ENCODE measurements at places on chromosomes 3 and 15.
A peak's percentile ranks its signal among the peaks of the same experiment; 100 is the strongest.

DNA sequence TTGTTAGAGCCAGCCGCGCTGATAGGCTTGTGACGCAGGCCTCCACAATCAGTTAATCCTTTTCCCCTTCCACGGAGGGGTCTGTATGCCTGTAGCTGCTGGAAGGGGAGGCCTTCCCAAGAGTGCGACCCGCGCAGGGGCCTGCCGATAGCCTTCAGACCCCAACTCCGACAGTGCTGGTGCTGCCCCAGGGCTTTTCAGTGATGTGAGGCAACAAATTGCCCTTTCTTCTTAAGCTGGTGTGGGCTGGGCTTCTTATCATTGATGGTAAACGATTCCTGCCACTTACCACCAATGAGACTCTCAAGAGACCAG is 143.4 kb downstream of the CHSY1 start:
- DNase-seq: no peak

DNA sequence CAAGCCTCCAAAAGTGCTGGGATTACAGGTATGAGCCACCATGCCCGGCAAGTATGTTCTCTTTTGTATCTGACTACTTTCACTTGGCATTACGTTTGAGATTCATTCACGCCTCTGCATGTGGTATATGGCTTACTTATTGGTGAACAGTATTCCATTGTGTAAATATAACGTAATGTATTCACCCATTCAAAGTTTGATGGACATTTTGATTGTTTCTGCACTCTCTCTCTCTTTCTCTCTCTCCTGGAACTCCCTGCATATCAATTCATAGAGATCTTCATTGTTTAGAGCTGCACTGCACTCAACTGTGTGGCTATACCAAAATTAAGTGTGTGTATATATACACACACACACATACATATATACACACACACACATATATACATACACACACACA is 30.4 kb downstream of the SPPL2A start:
- no peak for DNase-seq

DNA sequence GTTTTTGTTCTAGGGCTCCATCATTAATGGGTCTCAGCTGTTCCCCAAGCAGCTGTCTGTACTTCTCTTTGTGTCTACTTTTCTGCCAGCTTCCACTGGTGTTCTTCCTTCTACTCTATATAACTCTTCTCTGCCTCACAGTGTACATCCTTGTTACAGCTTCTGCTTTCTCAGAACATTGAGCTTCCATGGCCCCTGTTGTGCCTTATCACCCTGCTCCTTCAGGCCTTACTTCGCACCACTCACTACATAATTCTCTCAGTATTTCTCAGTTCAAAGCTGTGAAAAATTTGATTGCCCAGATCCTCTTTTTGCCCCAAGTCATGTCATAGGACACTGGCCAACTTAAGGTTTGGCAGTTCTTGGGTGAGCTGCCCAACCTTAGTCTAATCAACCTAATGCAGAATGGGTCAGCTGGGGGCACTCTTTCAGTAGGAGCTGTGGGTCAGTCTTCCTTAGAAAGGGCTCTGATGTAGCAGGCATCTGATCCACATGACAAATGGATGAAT is 28.9 kb downstream of the CSTA start:
- no peak for DNase-seq

- peak; percentile 15 for DNase-seq
Measured at GRCh38 chr15:84570164-84570735, 30.6 kb upstream of the ZSCAN2 start.

DNA sequence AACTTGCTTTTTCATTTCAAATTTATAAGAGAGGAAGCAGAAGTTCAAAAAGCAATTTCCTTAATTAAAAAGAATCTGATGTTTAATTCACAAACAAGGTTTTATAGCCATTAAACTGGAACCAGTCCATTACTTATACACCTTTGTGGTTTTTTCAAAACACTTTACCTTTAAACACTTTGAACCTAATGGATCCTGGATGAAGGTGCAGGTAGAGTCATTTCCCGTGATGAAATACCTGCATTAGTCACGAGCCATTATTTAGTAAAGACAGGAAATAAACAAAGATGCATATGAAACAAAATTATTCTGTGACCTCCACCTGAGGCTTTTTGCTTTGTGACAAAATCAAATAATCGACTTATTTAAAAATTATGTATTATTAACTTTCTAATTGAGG is 341.7 kb upstream of the UBE2E2 start:
- no peak for DNase-seq

- peak; percentile 31 for DNase-seq
Measured at GRCh38 chr15:100842756-100843730, 36.6 kb upstream of the ALDH1A3 start.

- DNase-seq: no peak
Measured at GRCh38 chr3:158269942-158270341, 160.1 kb downstream of the RSRC1 start.

GRCh38 chr15:64619880-64620839 is 155.2 kb downstream of the RBPMS2 start:
- DNase-seq: no peak

- no peak for DNase-seq
Measured at GRCh38 chr15:31469786-31470525, 143.3 kb downstream of the KLF13 start.

DNA sequence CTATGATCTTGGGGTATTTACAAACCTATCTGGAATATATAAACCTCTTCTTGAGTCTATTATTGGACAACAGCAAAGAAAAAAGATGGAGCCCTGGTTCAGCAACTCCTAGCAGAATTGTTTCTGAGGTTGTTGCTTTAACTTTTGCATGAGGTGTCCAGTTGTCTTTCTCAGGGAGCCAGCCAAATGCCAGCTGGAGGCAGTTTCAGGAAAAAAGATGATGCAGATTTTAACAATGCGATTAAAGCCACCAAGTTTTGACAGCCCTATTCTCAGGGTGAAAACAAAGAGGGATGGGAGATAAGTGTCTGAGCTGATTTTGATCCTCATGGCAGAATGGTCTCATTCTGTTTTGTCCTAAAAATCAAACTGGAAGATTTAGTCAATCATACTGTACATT is 181.6 kb upstream of the RASGRP1 start:
- DNase-seq: no peak

- DNase-seq: no peak
Measured at GRCh38 chr15:94761574-94761973, 530.2 kb downstream of the MCTP2 start.

GRCh38 chr3:63494646-63495045 is 157.8 kb upstream of the SNTN start:
- no peak for DNase-seq

DNA sequence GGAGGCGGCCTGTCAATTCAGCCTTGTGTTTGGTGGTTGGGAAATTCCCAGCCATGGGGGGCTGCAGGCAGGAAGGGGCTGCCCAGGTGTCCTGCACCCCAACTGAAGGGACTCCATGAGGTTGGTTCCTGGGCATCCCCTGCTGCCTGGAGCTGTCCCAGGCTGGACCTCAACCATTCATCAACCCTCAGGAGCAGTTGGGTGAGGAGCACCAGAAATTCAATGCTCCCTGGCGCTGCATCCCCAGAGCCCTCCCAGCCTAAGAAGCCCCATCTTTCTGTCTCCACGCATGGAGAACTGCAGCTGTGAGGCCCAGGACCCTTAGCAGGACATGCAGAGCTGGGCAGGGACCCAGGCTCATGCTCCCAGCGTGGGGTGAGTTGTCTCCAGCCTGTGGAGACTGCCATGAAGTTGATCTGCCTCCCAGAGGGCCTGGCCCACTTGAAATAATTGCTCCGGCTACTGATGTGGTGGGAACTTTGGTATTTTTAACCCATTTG is 8.0 kb upstream of the SEMA3B start:
- no peak for DNase-seq

DNA sequence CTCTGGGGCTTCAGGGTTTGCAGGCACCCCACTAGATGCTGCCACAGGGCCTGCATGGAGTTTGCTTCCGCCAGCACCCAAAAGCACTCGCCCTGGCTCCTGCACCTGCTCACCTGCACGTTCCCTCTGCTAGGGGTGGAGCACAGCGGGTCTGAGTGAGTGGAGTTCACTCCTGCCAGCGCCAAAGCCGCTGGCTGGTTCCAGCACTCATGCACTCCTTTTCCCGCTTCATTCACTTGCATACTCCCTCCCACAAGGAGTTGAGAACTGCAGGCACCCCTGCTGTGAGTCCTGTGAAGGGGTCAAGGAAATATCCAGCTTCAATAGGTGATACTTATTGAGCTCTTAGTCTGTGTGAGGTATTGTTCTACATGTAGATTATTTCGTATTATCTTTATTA is 537.5 kb downstream of the NR2F2 start:
- DNase-seq: no peak

- no peak for DNase-seq
Measured at GRCh38 chr3:88462230-88462629, 312.5 kb downstream of the C3orf38 start.

GRCh38 chr15:52717481-52717880 is 38.3 kb upstream of the ATOSA start:
- DNase-seq: no peak

DNA sequence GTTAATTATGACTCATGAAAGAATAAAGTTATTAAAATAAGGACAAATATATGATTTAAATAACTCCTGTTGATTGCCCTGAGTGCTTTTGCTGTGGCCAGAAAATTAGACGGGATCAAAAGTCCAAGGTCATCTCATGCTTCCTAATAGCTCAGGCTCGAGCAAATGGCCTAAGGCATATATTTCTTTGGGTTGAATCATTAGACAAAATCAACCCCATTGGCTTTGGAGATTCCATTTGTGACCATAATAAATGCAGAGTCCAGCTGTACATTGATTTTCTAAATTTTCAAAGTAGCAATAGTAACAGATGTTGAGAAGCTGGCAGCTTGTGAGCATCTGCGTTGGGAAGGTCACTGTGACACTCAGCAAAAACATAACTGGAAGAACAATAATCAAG is 464.5 kb upstream of the TGFBR2 start:
- no peak for DNase-seq

- DNase-seq: no peak
Measured at GRCh38 chr15:75620058-75620820, 5.3 kb downstream of the SNUPN start.

DNA sequence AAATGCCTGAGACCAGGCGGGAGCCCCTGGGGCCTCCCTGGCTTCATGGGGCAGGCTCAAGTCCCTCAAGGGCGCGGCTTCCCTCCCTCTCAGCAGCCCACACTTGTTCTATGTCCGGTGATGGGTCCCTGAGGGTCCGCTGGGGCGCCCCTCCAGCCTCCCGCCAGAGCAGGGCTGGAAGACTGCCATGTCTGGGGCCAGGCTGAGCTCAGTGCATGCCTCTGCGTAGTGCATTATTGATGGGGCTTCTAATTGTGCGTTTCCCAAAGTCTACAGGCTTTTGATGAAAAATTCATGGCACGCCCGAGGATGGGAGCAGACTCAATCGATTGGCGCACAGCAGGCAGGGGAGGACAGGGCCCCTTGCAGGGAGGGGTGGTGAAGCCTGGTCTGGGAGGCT is 51.3 kb downstream of the CYP11A1 start:
- no peak for DNase-seq

GRCh38 chr3:153783741-153784480 is 337.3 kb upstream of the ARHGEF26 start:
- no peak for DNase-seq

- DNase-seq: no peak
Measured at GRCh38 chr3:159632128-159632527, 356.5 kb upstream of the IL12A start.

DNA sequence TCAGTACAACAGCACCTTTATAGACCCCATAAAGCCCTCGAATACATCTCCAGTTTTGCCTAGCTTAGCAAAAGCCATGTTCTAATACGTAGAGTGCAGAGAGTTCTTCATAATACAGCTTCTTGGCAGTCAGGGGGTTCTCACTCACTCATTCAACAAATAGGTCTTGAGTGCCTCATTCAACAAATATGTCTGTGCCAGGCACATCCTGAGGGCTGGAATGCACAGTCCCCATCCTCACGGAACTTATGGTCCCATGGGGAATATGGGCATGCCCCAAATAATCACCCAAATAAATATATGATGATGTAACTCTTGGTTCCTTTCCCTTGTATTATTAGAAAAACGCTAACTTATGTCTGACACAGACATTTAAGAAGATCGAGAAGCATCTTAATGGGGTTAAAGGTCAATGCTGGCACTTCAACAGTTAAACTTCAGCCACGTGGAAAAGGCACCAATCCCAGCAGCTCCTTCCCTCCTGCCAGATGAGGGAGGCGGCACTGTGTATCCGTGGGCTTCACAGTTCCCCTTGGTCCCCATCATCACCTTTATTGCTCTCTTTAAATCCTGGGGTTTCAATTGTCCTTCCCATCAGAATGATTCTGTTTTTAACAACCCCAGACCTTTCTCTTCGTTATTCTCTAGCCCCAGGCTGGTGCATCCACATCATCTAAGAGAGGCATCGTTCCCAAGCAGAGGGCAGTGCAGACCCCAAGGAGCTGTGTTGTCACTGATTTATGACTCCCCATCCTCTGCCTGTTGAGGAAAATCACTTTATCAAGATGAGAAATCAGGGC is 18.9 kb upstream of the SEMA5B start:
- no peak for DNase-seq

- peak; percentile 74 for DNase-seq
Measured at GRCh38 chr15:91099616-91099994, 452 bp upstream of the SV2B start.

- peak; percentile 33 for DNase-seq
Measured at GRCh38 chr15:92811148-92811913, 88.8 kb upstream of the CHD2 start.

- DNase-seq: no peak
Measured at GRCh38 chr3:126277629-126278378, 79.4 kb downstream of the KLF15 start.

- DNase-seq: no peak
Measured at GRCh38 chr15:65067645-65068402, at the start of gene RASL12. Gene RASL12, minus strand, starts transcription at chr15:65067991. Its CDS starts 156 bp downstream, at chr15:65067835.

GRCh38 chr15:78207641-78208340 is 26.6 kb downstream of the ACSBG1 start:
- DNase-seq: no peak

GRCh38 chr3:143011705-143012104 is 10.3 kb downstream of the U2SURP start:
- no peak for DNase-seq

DNA sequence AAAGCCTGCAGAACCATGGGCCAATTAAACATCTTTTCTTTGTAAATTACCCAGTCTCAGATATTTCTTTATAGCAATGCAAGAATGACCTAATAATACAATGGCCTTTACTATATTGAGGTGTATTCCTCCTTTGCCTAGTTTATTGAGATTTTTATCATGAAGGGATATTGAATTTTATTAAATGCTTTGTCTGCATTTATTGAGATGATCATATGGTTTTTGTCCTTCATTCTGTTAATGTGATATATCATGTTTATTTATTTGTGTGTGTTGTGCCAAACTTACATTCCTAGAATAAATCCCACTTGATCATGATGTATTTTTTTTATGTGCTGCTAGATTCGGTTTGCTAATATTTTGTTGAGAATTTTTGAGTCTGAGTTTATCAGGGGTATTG is 36.2 kb downstream of the TOPAZ1 start:
- DNase-seq: no peak

Measured in Ammon's horn (tissue), 1 donor.